MCF 10A (cell line): ENCODE measurements at places on chromosomes 7 and 10.

GRCh38 chr7:30164567-30164966 lies 29.8 kb downstream of the MTURN start:
- peaks cover 42% of the 10 kb centered on the region for H3K4me1 ChIP-seq
- H3K36me3 ChIP-seq = peaks cover 6% of the 10 kb centered on the region
- DNase-seq = peak; percentile 82
- no peaks in the 10 kb centered on the region for H3K27me3 ChIP-seq

DNA sequence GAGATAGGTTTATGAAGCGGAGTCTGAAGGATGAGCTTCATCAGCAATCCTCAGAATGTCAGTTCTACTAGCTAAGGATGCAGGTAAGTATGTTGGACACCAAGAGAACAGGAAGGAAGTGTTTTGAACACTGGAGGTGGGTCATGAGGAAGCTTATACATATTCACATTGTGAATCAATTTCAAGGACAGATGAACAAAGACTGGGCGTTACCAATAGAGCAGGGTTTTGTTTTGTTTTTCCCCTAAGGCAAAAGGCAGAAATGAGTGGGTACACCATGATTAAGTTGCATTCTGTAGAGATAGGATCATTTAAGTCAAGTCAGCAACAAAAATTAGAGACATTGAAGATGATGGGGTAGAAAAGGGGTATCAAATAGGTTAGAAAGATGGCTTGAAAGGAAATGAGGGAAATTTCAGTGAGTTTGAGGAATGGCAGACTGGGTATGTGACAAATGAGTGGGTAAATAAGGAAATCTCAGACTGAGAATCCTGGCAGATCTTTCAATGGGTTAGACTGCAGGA lies 51.7 kb downstream of the MEST start:
- no peaks in the 10 kb centered on the region for H3K27me3 ChIP-seq
- H3K4me1 ChIP-seq = no peaks in the 10 kb centered on the region
- no peak overlapping the region for H3K27ac ChIP-seq
- DNase-seq = no peak

GRCh38 chr10:51707392-51707791 lies 8.0 kb upstream of the CSTF2T start:
- no peaks in the 10 kb centered on the region for H3K36me3 ChIP-seq
- no peaks in the 10 kb centered on the region for H3K4me1 ChIP-seq
- no peaks in the 10 kb centered on the region for H3K27me3 ChIP-seq
- no peak overlapping the region for H3K27ac ChIP-seq
- DNase-seq = no peak
- H3K4me3 ChIP-seq = no peak overlapping the region

DNA sequence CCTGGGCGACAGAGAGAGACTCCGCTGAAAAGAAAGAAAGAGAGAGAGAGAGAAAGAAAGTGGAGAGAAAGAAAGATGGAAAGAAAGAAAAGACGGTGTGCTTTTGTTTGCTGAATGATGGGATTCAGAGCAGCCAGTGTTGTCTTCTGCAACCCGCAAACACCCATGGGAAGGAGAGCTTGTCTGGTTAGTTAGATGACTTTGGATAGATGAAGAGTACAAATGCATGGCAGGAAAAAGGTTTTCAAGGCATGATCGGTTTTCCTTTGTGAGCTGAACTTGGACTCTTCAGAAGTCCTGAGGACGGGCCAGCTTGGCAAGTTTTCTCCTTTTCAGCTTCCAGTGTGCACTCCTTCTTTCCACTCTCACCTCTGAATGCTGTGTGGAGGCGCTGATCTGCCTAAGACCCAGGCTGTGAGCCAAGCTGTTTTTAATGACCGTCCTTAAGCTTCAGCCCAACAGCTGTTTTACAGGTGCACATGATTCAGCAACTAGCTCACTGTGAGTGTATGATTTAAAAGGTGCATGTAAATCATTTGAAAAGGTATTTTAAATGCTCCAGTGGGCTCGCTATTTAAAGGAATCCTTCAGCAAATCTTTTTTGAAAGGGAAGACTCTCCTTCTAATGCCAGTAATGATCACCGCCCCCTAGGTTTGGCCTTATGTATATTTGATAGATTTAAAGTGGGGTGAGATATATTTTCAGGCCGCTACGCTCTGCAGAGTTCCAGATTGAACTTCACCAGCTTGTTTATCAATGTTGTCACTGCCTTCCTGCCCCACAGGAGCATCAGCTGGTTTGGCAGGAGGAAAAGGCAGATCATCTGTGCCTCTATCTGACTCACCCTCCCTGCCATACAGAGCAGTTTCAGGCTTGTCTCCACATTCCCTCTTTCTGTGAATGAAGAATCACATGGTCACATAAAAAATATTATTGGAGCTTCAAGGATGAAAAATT lies 115.0 kb downstream of the PLXDC2 start:
- H3K27me3 ChIP-seq = no peaks in the 10 kb centered on the region
- H3K4me3 ChIP-seq = peak overlapping the region; percentile 28
- peak overlapping the region; percentile 80 for H3K27ac ChIP-seq
- peaks cover 45% of the 10 kb centered on the region for H3K4me1 ChIP-seq
- DNase-seq = peak; percentile 66

DNA sequence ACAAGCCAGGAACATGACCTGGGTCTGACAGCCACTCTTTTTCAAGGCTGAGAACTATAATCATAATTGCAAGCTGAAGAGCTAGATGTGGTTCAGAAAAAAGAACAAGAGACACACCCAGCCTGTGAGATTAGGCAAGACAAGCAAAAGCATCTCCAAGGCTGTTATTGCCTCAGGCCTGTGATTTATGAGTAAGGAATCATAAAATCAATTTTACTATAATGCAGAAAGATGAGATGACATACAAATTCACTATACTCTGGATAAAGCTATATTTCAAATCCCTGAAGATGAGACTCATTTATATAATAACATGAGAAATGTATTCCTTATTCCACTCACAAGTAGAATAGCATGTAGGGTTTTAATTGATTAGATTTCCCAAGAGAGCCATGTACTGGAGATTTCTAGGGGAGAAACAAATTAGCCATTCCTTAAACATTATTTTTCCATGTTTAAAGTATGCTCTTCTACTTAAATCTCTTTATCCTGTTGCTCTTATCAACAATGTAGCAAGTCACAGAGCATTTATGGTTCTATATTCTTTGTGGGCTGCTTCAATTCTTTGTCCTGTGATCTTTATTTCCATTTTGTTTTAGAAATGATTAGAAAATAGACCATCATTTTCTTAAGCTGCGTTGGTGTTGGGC lies 47.4 kb downstream of the FHIP2A start:
- peak overlapping the region; percentile 28 for H3K4me3 ChIP-seq
- peaks cover 24% of the 10 kb centered on the region for H3K36me3 ChIP-seq
- peaks cover 17% of the 10 kb centered on the region for H3K4me1 ChIP-seq
- DNase-seq = peak; percentile 77
- peak overlapping the region; percentile 78 for H3K27ac ChIP-seq
